ENCODE measurements at places on chromosomes 6 and 20.

- DNase-seq: no peak
These were observed 24.7 kb downstream of the PTGIS start for GRCh38 chr20:49543071-49543857.

- DNase-seq: no peak
These were observed 93.6 kb downstream of the NCR2 start for GRCh38 chr6:41428996-41429421.

DNA sequence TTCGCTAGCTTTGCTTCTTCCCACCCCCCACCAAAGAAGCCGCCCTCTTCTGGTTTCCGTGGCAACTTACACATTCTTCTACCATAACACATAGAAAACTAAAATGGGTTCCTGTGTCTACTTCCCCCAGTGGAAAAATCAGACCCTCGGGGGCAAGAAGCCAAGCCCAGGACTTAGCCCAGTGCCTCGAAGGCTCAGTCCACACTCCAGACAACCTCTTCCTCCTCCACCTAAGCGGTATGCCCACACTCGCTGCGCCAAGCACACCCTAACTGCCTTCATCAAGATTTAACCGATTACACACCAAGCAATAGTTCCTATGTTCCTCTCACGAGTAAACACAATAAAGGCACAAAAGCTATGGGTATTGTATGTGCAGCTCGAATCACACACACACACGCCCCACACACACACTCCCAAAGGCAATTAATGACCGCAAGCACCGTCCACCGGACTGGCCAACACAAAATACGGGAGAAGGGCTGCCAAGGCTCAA, 537 bp downstream of the PPIL4 start:
- DNase-seq: peak; percentile 1

DNA sequence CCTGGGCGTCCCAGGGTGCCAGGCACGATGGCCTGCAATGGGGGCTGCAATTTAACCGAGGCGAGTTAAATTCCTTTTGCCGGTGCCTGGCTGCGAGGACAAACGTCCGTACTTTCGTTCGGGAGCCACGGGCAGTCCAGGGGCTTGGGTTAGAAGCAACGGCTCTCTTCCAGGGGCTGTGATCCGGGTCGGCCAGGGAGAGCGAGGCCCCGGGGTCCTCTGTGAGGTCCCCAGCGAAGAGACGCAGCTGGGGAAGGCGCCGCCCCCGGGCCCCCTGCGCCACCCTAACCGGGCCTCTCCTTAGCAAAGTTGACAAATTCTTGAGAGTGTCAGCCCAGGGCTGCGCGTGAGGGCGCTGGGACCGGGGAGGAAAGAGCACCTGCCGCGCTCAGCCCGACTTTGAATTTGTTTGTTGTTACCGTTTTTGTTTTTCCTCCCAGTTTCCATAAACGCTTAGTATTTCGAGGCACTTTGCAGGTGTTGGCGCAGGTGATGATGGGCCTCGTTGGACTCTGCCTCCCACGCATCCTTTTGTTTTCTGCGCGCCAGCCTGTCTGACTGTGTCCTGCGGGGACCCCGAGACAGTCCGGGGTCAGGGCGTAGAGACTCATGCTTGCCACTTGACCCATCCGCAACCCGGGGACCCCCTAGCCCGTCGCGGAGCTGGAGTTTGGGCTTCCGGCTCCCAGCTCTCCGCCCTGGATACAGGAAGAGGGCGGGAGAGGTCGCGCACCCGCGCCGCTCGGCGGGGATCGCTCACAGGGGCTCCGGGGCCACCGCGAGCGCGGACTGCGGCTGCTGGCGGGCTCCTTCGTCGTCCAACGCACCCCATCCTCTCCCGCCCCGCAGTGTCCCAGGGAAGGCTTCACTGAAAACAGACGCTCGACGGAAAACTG, 5.8 kb downstream of the OLIG3 start:
- no peak for DNase-seq

- no peak for DNase-seq
These were observed 105.7 kb downstream of the PLEKHG1 start for GRCh38 chr6:150705392-150705791.

GRCh38 chr6:139829576-139829975, 455.1 kb upstream of the CITED2 start:
- peak; percentile 7 for DNase-seq

DNA sequence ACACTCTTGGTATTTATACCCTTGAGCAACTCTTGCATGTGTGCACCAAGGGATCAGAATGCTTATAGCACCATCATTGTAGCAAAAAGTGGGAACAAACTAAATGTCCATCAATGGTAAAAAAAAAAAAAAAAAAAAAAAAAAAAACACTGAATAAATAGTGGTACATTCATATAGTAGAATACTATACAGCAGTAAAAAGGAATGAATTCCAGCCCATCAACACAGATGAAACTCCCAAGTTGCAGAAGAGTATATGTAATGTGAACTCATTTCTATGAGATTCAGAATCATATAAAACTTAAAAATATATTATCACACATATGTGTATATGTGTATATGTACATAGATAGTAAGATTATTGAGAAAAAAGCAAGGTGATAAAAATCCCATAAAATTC, 291.6 kb downstream of the CLIC5 start:
- no peak for DNase-seq

- peak; percentile 4 for DNase-seq
These were observed 1352.6 kb upstream of the GJE1 start for GRCh38 chr6:140779991-140780596.

GRCh38 chr20:34010405-34010931, 16.8 kb downstream of the RALY start:
- DNase-seq: no peak

DNA sequence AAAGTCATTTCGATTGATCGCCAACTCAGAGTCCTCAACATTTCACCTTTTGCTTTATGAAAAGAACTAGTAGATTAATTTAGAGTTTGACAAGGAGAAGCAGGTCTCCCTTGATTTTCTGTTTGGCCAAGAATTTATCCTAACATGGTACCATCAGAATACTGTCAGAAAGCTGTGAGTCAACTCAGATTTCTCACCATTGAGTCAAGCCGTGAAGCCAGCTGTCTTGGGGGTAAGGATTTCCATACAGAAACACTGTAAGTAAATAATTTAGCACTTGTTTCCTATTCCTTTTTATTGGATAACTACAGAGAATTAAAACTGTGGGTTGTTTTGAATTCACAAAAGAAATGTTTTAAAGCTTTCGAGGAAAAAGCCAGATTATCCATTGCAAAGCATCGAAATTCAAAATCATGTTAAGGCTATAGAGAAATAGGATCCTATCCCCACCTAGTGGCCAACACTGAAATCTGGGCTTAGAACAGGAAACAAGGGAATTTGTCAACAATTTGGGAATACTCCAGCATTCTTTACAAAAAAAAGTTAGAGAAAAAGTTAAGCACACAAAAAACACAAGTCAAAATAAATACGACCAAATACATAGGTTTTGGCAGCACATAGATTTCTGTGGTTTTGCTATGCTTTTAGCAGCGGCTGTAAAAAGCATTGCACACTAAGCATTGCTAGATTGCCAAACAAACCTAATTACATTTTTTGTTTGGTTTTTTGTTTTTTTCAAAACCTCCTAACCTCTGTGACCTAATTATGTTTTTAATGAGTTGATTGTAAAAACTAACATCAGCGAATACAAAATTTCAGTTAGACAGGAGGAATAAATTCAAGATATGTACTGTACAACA, 44.2 kb downstream of the COL11A2 start:
- DNase-seq: no peak

GRCh38 chr6:115618256-115618655, 442.4 kb downstream of the FRK start:
- DNase-seq: no peak

GRCh38 chr20:57829805-57830514, 120.1 kb upstream of the PMEPA1 start:
- no peak for DNase-seq

- no peak for DNase-seq
These were observed 249.8 kb downstream of the SAMD5 start for GRCh38 chr6:147758303-147758702.

DNA sequence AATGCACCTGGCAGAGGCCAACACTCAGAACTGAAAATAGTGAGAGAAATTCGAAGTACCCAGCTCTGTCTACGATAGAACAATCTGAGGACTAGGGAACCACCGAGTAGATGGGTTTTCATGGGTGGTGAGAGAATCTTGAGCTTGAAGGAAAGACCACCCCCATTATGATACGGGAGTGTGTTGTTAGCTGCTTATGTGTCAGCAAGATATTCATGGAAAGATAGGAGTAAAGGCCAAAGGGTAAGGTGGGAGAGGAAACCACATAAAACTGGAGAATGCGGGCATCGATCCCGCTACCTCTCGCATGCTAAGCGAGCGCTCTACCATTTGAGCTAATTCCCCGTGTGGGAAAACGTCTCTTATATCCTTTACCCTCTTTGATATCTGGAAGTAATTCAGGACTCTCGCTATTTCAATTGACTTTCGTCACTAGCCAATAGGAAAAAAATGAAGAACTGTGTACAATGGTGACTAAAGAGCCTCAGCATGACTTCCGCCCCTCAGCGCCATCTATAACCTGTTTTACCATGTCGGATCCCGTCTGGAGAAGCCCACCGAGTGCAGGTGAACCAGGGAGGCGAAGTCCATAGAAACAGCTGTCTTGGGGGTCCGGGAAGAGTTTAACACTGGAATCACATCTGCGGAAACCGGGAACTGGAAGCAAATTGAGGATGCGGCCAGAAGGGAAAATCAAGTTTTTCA, 25.0 kb upstream of the ABT1 start:
- peak; percentile 78 for DNase-seq

DNA sequence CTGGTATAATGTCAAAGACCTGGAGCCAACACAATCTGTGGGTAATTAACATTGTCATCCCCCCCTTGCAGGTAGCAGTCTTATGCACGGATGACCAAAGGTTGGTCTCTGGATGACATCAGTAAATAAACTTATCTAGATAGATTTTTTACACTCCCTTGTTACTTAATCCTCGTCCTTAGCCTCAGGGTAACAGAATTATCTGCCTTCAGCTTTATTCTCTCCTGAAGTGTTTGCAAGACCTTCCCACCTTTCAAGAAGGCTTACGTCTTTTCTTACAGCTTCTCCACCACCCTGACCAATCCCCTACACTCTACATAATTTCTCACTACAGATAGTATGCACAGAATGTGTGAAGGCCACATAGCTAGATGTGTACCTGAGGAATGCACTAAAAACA, 434.8 kb upstream of the HTR1E start:
- no peak for DNase-seq

- DNase-seq: no peak
These were observed 28.0 kb downstream of the ARFGEF2 start for GRCh38 chr20:48949304-48950170.

DNA sequence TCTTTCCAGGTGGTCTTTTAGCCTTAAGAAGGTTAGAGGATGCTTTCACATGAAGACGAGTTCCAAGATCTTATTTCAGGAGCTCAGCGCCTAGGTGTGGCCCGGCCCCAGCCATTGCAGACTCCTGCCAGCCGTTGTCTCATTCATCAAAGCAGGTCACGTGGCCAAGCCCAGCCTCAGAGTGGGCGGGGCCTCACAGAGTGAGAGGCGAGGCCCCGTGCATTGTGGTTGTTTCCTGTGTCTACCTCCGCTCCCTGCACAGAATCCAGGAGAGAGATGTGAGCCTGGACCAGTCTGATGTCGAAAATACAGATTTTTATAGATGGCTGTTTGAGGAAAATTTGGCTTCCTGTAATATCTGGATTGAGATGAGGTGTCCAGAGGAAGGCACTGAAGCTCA, 49.2 kb upstream of the CST5 start:
- DNase-seq: no peak

DNA sequence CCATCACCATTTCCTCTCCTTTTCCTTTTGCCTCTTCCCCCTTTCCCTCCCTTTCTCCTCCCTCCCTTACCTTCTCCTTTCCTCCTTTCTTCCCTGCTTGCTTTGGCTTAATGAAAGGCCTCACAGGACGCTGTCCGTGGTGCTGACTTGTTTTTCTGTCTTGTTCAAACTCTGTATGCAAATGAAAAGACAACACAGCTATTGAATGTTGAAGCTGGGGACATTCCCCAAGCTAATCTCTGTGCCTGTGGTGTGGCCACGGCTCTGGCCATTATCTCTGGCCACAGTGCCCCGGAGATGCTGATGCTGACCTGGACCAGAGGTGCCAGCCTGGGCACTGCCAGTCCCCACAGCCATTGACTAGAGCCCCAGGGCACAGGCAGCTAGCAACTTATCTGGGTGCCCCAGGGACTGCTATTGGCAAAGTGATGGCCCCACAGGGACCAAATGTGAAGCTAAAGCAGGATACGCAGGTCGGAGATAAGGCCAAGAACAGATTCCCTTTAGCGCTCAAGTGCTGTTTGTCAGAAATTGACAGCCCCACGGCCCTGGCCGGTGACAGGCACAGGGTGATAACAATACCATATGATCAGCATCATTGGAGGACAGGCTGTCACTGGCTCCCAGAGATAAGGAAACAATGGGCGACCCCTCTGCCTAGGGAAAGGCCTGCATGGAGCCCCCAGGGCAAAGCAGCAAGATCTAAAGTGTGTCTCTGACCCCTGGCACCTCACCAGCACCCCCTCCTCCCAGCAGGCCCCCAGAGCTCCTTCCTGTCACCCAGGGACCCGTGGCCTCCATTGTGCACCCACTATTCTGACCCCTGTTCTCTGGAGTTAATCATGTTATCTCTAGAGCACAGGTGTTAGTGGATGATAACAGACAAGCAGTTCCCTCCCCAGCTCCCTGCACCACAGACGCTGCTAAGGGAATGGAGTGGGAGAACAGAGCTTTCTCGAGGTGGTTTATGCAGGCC, 31.6 kb upstream of the SLC32A1 start:
- no peak for DNase-seq

GRCh38 chr6:27591699-27592480, 119.0 kb upstream of the ZNF184 start:
- peak; percentile 45 for DNase-seq

DNA sequence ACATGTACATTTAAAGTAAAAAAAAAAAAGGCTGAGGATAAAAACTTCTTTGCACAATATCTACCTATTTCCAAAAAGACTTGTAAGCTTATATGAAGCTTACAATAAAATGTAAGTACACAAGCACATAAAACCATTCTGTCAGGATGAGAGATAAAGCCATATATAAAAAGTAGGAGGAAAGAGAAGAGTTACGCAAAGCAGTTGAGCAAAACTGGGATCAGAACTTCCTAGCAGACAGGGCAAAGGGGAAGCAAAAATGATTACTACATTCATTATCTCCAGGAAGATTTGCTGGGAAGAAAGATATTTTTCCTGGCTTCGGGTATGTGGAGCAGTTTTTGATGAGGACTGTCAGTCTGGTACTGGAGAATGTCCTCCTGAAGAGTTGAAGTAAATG, 198.1 kb downstream of the MTFR2 start:
- DNase-seq: no peak

DNA sequence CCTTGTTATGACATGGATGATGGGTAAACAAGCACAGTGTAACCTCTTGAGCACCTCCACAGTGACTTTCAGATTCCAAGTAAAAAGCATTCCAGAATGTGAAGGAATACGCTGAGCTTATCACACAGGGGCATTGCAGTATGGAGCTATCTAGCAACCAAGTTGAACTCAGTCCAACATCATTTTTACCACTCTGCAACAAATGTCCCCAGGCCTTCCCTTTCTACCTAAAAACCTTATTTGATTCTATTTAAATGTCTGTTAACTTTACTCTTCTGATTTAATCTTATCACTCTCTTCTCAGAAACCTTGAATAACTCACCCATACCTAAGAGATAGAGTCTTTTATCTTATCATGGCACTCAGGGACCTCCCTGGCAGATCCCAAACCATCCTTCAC, 195.8 kb upstream of the CDYL start:
- DNase-seq: no peak

GRCh38 chr6:157727629-157728182, 95.3 kb upstream of the SNX9 start:
- DNase-seq: no peak
